Activated CD4-positive, CD25-positive, alpha-beta regulatory T cell (primary cell): ENCODE measurements at places on chromosomes 1 and 21.

- no peak for DNase-seq
These were observed 88.5 kb upstream of the VCAM1 start for GRCh38 chr1:100631015-100631551.

DNA sequence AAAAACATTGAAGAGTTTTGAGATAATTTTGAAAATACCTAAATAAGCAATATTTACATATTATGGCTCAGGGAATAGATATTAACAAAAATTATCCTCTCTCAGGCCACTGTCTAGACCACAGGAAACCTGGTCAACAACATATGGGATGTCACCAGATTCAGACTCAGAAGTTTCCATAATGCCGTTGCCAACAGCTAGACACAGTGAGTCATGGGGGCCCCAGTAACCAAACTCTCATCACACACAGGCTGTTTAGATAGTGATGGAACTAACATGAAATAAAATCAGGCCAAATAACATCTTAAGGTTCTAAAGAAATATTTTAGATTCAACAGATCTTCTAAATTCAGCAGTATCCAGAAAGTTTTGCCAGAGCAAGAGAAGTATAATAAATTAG lies 681.7 kb upstream of the ADAMTS5 start:
- DNase-seq: no peak

DNA sequence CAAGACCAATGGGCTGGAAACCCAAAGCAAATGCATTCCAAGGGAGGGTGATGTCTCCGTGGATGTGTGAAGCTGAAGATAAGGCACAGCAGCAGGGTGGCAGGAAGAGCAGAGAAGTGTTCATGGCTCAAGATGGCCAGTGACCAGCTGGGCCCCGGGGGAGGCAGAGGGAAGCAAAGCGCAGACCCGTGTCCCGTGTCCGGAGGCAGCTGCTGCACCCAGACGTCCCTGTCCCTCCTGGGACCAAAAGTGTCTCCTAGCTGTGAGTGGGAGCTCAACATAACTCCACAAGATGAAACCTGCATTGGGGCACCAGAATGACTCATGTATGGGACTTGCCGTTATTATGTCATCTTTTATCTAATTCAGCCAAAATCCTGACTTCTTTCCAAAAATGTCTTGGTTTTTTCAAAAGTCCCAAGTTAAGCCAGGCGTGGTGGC lies 118.2 kb downstream of the RIPK4 start:
- no peak for DNase-seq

- no peak for DNase-seq
These were observed 93.9 kb downstream of the SLC30A10 start for GRCh38 chr1:219834314-219834917.

DNA sequence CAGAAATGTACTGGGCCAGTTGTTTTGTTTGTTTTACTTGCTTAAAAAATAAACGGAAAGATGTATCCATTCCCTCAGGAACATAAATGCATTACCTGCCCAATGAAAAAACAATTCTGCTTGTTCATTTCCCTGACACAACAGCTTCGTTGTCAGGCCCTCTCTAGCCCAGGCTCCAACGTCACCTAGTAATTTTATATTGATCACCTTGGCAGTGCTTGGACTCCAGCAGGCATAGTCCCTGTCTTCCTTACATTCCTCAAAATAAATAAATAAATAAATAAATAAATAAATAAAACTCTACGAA lies 1.2 kb downstream of the CEP170 start:
- no peak for DNase-seq

GRCh38 chr21:34885125-34885524 lies 164.0 kb downstream of the RUNX1 start:
- DNase-seq: no peak

GRCh38 chr1:217881131-217881543 lies 250.0 kb downstream of the SPATA17 start:
- no peak for DNase-seq

DNA sequence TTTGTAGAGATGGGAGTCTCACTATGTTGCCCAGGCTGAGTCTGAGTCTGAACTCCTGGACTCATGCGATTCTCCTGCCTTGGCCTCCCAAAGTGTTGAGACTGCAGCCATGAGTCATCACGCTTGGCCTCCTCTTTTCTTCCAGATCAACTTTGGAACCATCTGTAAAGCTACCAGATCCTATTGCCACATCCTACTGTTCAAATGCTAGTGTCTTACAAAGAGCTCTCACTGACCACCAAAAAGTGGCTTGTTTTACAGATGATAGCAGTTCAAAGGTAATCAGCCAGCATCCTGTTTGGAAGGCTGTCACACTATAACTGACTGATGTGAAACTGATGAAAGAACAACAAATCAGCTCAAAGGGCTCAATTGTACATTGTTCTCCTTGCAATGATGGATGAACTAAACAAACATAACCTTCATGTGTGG lies 221.6 kb downstream of the AKT3 start:
- no peak for DNase-seq

DNA sequence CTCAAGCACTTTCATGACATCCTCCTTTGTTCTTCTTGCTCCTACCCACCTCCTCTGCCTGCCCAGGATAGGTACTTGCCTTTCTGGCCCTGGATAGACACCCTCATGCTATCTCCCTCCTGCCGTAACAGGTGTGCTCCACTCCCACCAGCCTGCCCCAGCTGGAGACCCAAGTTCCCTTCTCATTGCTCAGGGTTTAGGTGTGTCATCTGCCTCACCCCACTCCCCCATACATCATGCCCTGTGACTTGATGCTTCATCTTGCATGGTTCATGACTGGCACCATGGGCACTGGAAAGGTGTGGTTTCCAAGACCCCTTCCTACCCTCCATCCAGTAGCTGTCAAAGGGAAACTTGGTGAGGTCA lies 5.9 kb downstream of the RHEX start:
- no peak for DNase-seq
